SK-MEL-5 (cell line): ENCODE measurements at places on chromosomes 6 and 20. TPM values are rescaled to one million over a fixed set of nuclear protein-coding genes. Genes with fewer than 3 reads are reported as not detected.

MCCD1 gene
- not detected in 2 replicates for total RNA-seq

GHRH gene
- not detected in 2 replicates for total RNA-seq

GJA1 gene
- total RNA-seq: 0.21 and 0.32 TPM in 2 replicates

TMEM217 gene
- total RNA-seq: 0.11 and 0.40 TPM in 2 replicates

TBC1D20 gene
- total RNA-seq: 62.5 and 63.0 TPM in 2 replicates

DAAM2 gene
- 11.7 and 13.7 TPM in 2 replicates for total RNA-seq

EFCAB8 gene
- not detected in 2 replicates for total RNA-seq

GABRR1 gene
- not detected in 2 replicates for total RNA-seq

GRCh38 chr6:150088481-150089154, 19.7 kb upstream of the ULBP3 start:
- DNase-seq: no peak

DNA sequence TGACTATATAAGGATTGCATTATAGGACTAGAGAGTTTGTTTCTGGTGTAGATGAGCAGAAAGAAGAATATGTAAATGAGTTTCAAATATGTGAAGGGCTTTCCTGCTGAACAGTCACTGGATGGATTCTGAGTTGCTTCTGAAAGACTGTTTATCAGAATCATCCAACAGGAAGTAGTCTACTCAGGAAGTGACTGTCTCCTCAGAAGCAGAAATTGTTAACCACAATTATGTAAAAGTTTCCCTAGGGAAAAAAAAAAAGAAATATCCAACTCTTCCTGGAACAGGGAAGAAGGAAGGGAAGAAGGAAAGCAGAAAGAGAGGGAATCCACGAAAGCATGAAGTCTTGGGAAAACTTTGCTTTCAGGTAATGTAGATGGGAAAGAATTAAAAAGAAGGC, 138.9 kb downstream of the TENT5A start:
- DNase-seq: peak; percentile 50

- no peak for DNase-seq
Observed at GRCh38 chr6:41271901-41272395, 14.5 kb downstream of the TREM1 start.

DNA sequence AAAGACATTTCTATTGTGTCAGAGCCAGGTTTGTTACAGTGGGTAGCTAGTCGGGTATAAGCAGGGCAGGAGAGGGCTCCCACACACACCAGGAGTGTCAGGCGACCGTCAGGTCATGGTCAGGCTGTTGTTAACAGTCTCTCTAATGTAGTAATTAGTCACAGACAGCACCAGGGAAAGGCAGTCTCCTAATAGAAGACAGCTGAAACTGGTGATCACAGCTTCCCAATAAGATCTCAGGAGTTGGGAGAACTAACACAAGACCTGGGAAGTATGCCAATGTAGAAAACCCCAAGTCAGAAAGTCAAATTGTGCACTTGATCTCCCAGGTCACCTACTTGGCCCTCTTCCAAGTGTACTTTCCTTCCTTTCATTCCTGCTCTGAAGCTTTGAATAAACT, 53.0 kb upstream of the GPR6 start:
- no peak for DNase-seq

GRCh38 chr6:140073456-140073855, 699.0 kb upstream of the CITED2 start:
- peak; percentile 74 for DNase-seq

- peak; percentile 31 for DNase-seq
Observed at GRCh38 chr6:161101517-161101916, 109.9 kb downstream of the MAP3K4 start.

GRCh38 chr6:168181876-168182275, 102.9 kb upstream of the FRMD1 start:
- DNase-seq: no peak

DNA sequence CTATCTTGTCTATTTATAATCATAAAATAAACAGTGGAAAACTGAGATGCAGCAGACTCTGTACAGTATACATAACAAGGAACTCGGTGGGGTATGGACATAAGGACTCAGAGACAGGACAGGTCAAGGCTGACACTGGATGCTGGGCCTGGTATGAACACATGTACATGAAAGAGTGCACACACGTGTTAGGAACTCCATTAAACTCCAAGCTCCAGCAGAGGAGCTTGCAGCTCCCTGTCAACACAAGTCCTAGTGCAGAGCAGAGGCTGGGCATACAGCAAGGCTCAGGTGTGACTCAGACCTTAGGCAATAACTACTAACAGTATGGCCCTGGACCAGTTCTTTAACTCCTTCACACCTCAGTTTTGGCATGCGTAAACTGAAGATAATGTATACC, 17.1 kb downstream of the NAPB start:
- DNase-seq: no peak

GRCh38 chr6:39338397-39338796, 15.9 kb upstream of the KCNK16 start:
- no peak for DNase-seq

DNA sequence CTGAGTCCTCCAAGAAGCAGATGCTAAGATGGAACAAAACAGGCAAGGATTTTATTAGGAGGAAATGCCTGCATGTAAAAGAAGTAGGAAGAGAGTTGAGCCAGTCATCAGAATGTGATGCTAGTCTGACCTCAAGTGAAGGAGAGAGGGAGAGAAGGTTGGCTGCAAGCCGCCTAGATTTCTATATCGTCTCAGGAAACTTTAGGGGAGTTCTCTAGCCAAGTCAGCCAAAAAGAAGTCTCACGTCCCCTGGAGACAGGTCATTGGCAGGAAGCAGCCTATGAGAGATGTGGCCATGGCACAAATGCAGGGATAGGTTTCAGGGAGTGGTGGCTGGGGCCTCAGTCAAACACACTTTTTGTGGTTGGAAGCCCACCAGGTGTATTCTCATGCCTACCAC, 378.0 kb downstream of the CD109 start:
- DNase-seq: no peak

DNA sequence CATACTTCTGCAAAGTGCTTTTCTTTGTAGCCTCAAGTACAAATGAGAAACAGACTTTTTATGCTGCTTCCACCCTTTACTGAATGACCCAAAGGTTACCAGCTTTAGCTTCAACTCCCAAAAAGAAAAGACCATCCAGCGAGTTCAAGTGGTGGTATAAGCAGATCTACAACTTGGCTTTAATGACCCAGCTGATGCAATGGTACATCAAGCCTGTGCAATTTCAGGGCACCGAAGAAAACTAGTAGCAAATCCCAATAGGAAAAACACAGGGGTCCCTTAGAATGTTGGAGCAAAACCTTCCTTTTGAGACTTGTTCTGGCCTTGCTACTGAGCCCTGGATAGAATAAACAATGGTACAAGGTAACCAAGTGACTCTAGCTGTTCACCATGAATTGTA, 33.8 kb downstream of the STX7 start:
- no peak for DNase-seq

DNA sequence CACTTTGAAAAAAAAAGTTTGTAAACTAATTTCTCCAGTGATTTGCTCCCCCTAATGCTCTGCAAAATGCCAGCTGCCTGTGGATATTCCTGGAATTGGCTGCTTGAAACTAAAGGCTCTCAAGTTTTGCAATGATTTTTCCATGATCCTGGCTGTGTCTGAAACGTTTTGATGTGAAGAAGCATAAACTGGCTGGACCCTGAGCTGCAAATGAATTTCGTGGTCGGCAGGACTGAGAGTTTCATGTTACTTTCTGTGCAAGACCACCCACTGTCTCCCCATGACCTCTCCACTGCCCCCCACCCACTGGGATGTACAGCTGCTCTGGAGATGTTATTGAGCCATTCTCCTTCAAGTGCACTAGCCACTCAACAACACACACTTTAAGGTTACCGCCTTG, 171.3 kb upstream of the SSTR4 start:
- DNase-seq: no peak

GRCh38 chr6:162385980-162386379, 341.6 kb downstream of the PRKN start:
- DNase-seq: no peak

DNA sequence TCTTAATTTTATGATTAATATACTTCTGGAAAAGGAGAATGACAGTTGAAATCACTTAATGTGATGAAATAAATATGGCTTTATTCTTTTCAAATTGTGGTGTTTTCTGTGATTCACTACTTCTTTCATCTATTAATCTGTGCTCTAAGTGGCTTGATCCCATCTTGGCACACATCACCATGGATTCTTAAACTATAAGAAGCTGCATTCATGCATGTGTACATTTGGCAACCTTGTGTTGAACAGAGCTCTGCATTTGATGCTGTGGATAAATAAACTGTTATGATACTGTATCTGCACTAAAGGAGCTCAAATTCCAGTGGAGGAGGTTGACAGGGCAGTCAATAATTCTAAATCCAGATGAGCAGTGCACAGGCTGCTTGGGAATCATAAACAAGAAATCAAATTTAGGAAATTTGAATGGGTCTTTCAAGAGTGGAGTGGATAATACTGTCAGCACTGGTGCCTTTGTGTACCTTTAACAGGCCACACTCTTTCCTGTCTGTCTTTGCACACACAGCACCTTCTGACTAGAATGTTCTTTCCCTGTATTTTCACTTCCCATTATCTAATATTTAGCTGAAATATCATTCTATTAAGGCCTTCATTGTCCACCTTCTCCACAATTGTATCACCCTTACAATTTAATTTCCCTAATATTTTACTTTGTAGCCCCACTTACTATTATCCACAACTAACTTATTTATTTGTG, 252.9 kb downstream of the GRM1 start:
- no peak for DNase-seq

DNA sequence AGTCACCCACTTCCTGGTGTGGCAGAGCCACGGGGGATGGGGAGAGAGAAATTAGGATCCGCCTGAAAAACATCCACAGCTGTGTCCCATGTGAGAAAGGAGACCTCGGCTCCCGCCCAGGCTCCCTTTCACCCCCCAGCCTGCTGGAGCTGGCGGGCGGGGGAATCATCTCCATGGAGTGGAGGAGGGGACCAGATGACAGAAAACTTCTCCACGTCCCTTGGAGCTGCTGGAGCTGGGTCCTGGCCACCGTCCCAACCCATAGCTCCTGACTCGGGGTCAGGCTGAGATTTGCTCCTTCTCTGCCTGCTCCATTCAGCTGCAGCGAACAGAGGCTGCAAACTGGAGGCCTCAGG, 113.8 kb downstream of the CEBPB start:
- DNase-seq: no peak

GRCh38 chr20:15597306-15597705, 975.9 kb downstream of the KIF16B start:
- no peak for DNase-seq

- no peak for DNase-seq
Observed at GRCh38 chr6:116439522-116440051, 21.6 kb upstream of the CALHM6 start.

GRCh38 chr6:155399062-155399744, 56.4 kb downstream of the NOX3 start:
- DNase-seq: no peak

GRCh38 chr6:13438126-13438525, 49.3 kb downstream of the GFOD1 start:
- DNase-seq: no peak

DNA sequence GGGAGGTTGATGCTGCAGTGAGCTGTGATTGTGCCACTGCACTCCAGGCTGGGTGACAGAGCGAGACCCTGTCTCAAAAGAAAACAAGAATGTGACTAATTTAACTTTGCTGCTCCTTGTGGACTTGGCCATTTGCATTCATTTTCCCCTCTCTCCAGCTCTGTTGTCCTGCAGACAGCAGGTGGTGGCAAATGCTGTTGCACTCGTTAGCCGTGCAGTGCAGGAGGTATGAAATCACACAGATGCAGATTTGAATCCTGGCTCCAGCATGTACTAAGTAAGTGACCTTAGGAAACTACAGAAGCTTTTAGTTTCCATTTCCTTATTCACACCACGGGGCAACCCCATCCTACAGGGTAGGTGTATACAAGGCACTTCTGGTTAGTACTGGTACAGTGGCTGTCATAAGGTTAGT, 9.6 kb upstream of the BEND3 start:
- no peak for DNase-seq

DNA sequence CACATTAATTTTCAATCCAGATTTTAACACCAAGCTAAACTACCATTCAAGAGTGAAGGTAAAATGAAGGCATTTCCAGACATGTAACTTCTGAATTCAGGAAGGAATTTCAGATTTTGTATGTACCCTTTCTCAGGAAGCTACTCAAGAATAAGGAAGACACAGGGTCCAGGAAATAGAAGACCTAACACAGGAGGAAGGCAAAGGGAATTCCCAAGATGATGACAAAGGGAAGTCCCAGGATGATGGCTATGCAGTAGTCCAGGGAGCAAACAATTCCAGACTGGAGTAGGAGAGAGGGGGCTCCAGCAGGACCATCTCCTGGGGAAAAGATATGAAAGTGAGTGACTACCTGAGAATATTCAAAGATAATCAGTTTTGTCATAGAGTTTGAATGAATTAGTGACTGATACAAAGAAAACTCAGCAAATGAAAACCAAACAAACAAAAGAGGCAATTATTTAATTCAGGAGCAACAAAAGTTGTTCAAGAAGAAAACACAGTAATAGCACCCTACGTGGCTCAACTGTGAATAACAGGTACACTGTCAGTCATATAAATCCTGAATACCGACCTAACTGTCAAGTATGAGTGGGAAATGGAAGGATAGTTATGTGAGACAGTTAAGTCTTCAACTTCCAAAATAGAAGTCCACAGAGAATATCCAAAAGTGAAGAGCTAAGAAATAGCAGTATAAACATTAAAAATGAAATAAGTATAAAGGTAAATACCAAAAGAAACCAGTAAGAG, 4.0 kb downstream of the RNF24 start:
- no peak for DNase-seq

DNA sequence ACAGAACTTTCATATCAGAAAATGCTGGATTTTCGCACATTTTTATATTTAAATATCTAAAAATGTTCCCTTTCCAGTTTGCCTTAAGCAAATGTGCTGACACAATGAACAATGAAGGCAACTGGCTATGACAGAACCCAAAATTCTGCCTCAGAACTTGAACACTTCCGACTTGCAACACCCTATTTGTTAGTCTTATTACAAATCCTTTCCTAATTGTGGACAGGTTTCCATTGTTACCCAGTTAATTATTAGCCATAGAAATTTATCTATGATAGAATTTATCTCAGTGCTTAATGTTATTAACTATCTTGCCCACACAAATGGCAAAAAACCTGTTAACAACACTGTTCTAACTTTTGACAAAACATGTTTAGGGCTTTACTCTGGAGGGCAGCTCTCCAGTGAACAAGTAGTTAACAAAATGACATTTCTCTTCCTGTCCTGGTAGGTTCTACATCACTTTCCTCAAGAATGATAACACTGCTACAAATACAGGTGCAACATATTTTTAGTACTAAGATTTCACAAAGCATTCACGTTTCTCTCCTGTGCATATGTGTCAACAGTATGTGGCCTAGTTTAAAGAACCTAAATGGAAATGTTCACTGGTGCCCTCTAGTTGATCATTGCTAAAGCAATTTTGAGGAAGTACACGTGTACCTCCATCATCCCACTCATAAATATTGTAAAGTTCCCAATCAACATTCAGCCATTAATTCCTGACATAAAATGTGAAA, 58.4 kb downstream of the HIVEP2 start:
- peak; percentile 58 for DNase-seq

DNA sequence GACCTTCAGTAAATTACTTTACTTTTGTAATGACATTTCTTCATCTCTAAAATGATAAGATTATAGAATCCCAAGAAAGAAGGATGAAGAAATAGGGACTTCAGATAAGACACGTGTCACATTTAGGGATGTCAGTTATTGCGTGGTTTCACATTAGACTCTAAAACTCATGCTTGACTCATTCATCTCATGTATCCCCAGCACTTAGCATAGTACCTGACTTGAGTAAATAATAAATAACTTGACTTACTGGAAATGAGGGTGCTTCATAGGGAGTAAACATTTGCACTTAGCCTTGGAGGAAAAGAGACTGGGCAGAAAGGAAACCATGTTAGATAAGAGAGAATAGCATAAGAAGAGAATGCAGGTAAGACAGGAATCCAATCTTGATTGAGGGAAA, 37.2 kb downstream of the VTA1 start:
- no peak for DNase-seq

GRCh38 chr20:60240415-60240814, 282.2 kb downstream of the CDH26 start:
- DNase-seq: no peak
